ENCODE measurements at places on chromosomes 2 and 18. TPM values are rescaled to one million over a fixed set of nuclear protein-coding genes. Genes with fewer than 3 reads are reported as not detected.

SEC11C gene
- 160 TPM for total RNA-seq

GALNT13 gene
- not detected for total RNA-seq

SLC9A4 gene
- total RNA-seq = 0.14 TPM

SGO2 gene
- total RNA-seq = 38.9 TPM

UGT1A6 gene
- total RNA-seq = not detected

SIX3 gene
- not detected for total RNA-seq

TMEM182 gene
- total RNA-seq = 6.8 TPM

SPATA3 gene
- 2.3 TPM for total RNA-seq

GKN1 gene
- total RNA-seq = not detected

NOL4 gene
- total RNA-seq = not detected

IDH1 gene
- total RNA-seq = 21.4 TPM

Data from activated T-cell treated with anti-CD3 and anti-CD28 coated beads, Interleukin-2, amount 50 U/mL, for 72 hours (primary cell).